ENCODE measurements at places on chromosomes 16 and 17. TPM values are rescaled to one million over a fixed set of nuclear protein-coding genes. Genes with fewer than 3 reads are reported as not detected.

Gene HOXB4
- 1.2 TPM for polyA plus RNA-seq

Gene CASKIN1
- polyA plus RNA-seq, result not detected

Gene ZMYND15
- 0.16 TPM for polyA plus RNA-seq

Gene KCNJ12
- 0.33 TPM for polyA plus RNA-seq

Gene SSTR5
- polyA plus RNA-seq, result not detected

Gene RASD1
- 1.2 TPM for polyA plus RNA-seq

Gene STRADA
- 22.3 TPM for polyA plus RNA-seq

Gene FOXJ1
- not detected for polyA plus RNA-seq

Gene MYH11
- 0.79 TPM for polyA plus RNA-seq

Gene IRF8
- polyA plus RNA-seq, result 0.58 TPM

Gene ITGAX
- not detected for polyA plus RNA-seq

Gene FOXN1
- polyA plus RNA-seq, result not detected

Gene SEPTIN1
- polyA plus RNA-seq, result 1.9 TPM

Gene MLLT6
- polyA plus RNA-seq, result 2.4 TPM

Gene MT1F
- polyA plus RNA-seq, result 5.4 TPM

Gene DHX8
- 34.4 TPM for polyA plus RNA-seq

Gene PDIA2
- not detected for polyA plus RNA-seq

Gene TAC4
- not detected for polyA plus RNA-seq

Gene TP53TG3F
- not detected for polyA plus RNA-seq

Gene RDM1
- not detected for polyA plus RNA-seq

Gene CACNA1G
- 0.06 TPM for polyA plus RNA-seq

Gene TMEM220
- 9.5 TPM for polyA plus RNA-seq

Gene SRL
- polyA plus RNA-seq, result not detected

Gene EVPL
- polyA plus RNA-seq, result not detected

Gene PEMT
- polyA plus RNA-seq, result 60.4 TPM

Gene TMEM100
- not detected for polyA plus RNA-seq

Gene RHBDF1
- polyA plus RNA-seq, result 62.6 TPM

Gene HSPB9
- polyA plus RNA-seq, result 0.34 TPM

Gene SGCA
- 1.8 TPM for polyA plus RNA-seq

Gene TGFB1I1
- polyA plus RNA-seq, result 177 TPM

Gene KRT40
- polyA plus RNA-seq, result not detected

Gene TERB1
- not detected for polyA plus RNA-seq

Gene SLFN5
- 33.4 TPM for polyA plus RNA-seq

Gene SLC6A4
- polyA plus RNA-seq, result 0.05 TPM

Gene SLC5A11
- not detected for polyA plus RNA-seq

Gene KIF2B
- not detected for polyA plus RNA-seq

Gene ADAP2
- not detected for polyA plus RNA-seq
